ENCODE measurements at places on chromosomes 7 and 10. TPM values are rescaled to one million over a fixed set of nuclear protein-coding genes. Genes with fewer than 3 reads are reported as not detected.

The OR13A1 gene
- total RNA-seq, result not detected

The OR2A42 gene
- not detected for total RNA-seq

The ICA1 gene
- total RNA-seq, result 41.1 TPM

The INMT gene
- 0.05 TPM for total RNA-seq

The CRPPA gene
- total RNA-seq, result 2.0 TPM

The FFAR4 gene
- total RNA-seq, result not detected

The LIPM gene
- total RNA-seq, result not detected

The GLI3 gene
- 1.0 TPM for total RNA-seq

Data from dermis blood vessel endothelial cell (primary cell).